Tracheal epithelial cell (primary cell): ENCODE measurements at places on chromosomes 7 and 10. TPM values are rescaled to one million over a fixed set of nuclear protein-coding genes. Genes with fewer than 3 reads are reported as not detected.

EIF3A gene
- 133 and 178 TPM in 2 replicates for total RNA-seq

FGFBP3 gene
- total RNA-seq, result 0.24 TPM in 1 of 2 replicates, not detected in the other

LOXL4 gene
- 0.64 and 5.3 TPM in 2 replicates for total RNA-seq

LRRC27 gene
- 4.0 and 4.8 TPM in 2 replicates for total RNA-seq

KCNMA1 gene
- 11.1 and 16.8 TPM in 2 replicates for total RNA-seq

SCART1 gene
- 0.43 and 1.4 TPM in 2 replicates for total RNA-seq

PTPRE gene
- 17.3 and 23.4 TPM in 2 replicates for total RNA-seq

HTR5A gene
- not detected in 2 replicates for total RNA-seq

FAM24B gene
- total RNA-seq, result 3.6 and 4.1 TPM in 2 replicates

EPHB6 gene
- total RNA-seq, result under 0.01 and 0.72 TPM in 2 replicates

SCD gene
- total RNA-seq, result 353 and 681 TPM in 2 replicates

MYL10 gene
- total RNA-seq, result not detected in 2 replicates

NAT16 gene
- not detected in 2 replicates for total RNA-seq

LIPJ gene
- total RNA-seq, result not detected in 2 replicates

ADIRF gene
- 2.4 and 72.5 TPM in 2 replicates for total RNA-seq

C7orf57 gene
- total RNA-seq, result 0.21 TPM in 1 of 2 replicates, not detected in the other

CLEC2L gene
- not detected in 2 replicates for total RNA-seq

TFEC gene
- total RNA-seq, result under 0.01 TPM in 1 of 2 replicates, not detected in the other

KIF11 gene
- total RNA-seq, result 3.0 and 3.1 TPM in 2 replicates

FAM25G gene
- total RNA-seq, result not detected in 2 replicates

VOPP1 gene
- 81.0 and 81.6 TPM in 2 replicates for total RNA-seq

CHAT gene
- not detected in 2 replicates for total RNA-seq

ACTL6B gene
- not detected in 2 replicates for total RNA-seq

PAPSS2 gene
- total RNA-seq, result 1.1 and 12.3 TPM in 2 replicates

AKR1B1 gene
- total RNA-seq, result 65.9 and 248 TPM in 2 replicates

EPO gene
- total RNA-seq, result not detected in 2 replicates

BMPER gene
- total RNA-seq, result under 0.01 and 0.48 TPM in 2 replicates

VPS41 gene
- 28.1 and 34.0 TPM in 2 replicates for total RNA-seq

FKBP6 gene
- not detected in 2 replicates for total RNA-seq

HOXA5 gene
- total RNA-seq, result 0.43 and 1.9 TPM in 2 replicates

PTF1A gene
- total RNA-seq, result not detected in 2 replicates

AP5Z1 gene
- 29.6 and 32.8 TPM in 2 replicates for total RNA-seq

MACROH2A2 gene
- 12.8 and 17.6 TPM in 2 replicates for total RNA-seq

GPR158 gene
- under 0.01 TPM in 1 of 2 replicates, not detected in the other for total RNA-seq

ASB10 gene
- total RNA-seq, result not detected in 2 replicates

VSIR gene
- total RNA-seq, result 4.3 and 10.0 TPM in 2 replicates

ENTPD1 gene
- total RNA-seq, result under 0.01 TPM in 1 of 2 replicates, not detected in the other

PKD2L1 gene
- total RNA-seq, result not detected in 2 replicates

WIPF3 gene
- under 0.01 and 0.21 TPM in 2 replicates for total RNA-seq

PRDX3 gene
- total RNA-seq, result 175 and 185 TPM in 2 replicates

SPDYE16 gene
- total RNA-seq, result not detected in 2 replicates

CYP3A4 gene
- under 0.01 and 0.21 TPM in 2 replicates for total RNA-seq

CD36 gene
- total RNA-seq, result 9.2 and 14.7 TPM in 2 replicates

MRPS17 gene
- total RNA-seq, result 20.0 and 33.0 TPM in 2 replicates

NUP42 gene
- total RNA-seq, result 29.4 and 31.8 TPM in 2 replicates

COL17A1 gene
- 460 and 856 TPM in 2 replicates for total RNA-seq

SFTPD gene
- under 0.01 and 1.3 TPM in 2 replicates for total RNA-seq

CCL26 gene
- not detected in 2 replicates for total RNA-seq
